Progenitor cell of endocrine pancreas (in vitro differentiated cells): ENCODE measurements at places on chromosomes 6 and 20. TPM values are rescaled to one million over a fixed set of nuclear protein-coding genes. Genes with fewer than 3 reads are reported as not detected.

The CALHM4 gene
- not detected in 2 replicates for total RNA-seq

The PAK5 gene
- 9.7 and 12.2 TPM in 2 replicates for total RNA-seq

The GPR6 gene
- not detected in 2 replicates for total RNA-seq

The OR2H2 gene
- not detected in 2 replicates for total RNA-seq

The SRSF12 gene
- 20.0 and 22.2 TPM in 2 replicates for total RNA-seq

The C6orf58 gene
- total RNA-seq, result not detected in 2 replicates

The PLEKHG1 gene
- total RNA-seq, result 38.8 and 42.2 TPM in 2 replicates

The NFATC2 gene
- 10.1 and 11.2 TPM in 2 replicates for total RNA-seq

The DSP gene
- 365 and 366 TPM in 2 replicates for total RNA-seq

The LY6G6D gene
- total RNA-seq, result not detected in 2 replicates

The SALL4 gene
- total RNA-seq, result 156 and 178 TPM in 2 replicates

The ME1 gene
- total RNA-seq, result 7.9 and 9.5 TPM in 2 replicates

The ZSCAN23 gene
- total RNA-seq, result 21.4 and 22.6 TPM in 2 replicates

The CYP39A1 gene
- 6.7 and 10.3 TPM in 2 replicates for total RNA-seq
